ENCODE measurements at places on chromosomes 7 and 10.

DNA sequence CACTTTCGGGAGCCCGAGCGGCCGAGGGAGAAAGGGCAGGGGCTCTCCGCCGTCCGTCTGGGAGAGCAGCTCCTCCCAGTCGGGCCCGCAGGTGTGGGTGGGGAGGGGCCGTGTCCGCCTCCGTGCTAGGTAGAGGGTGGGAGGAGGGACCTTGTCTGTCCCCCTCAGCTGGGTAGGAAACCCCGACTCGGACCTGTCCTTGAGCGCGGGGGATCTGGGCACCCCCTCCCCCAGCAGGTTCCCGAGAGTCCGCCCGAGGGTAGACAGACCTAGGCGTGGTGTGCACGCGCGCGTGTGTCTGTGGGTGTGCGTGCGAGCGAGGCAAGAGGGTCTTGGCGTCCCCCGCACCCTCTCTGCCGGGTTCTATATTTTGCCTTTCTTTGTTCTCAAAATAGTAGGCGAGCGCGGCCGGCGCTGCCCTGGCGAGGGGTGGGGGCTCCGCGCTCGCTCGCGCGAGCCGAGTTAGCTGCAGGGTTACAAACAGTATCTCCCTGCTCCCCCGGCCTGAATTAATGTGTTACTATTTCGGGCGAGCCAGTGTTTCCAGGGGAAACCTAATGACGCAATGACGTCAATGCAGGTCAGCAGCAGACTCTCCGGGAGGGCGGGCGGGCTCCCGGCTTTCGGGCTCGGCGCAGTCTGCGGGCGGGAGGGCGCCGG, 73.9 kb upstream of the LEP start:
- DNase-seq = no peak

DNA sequence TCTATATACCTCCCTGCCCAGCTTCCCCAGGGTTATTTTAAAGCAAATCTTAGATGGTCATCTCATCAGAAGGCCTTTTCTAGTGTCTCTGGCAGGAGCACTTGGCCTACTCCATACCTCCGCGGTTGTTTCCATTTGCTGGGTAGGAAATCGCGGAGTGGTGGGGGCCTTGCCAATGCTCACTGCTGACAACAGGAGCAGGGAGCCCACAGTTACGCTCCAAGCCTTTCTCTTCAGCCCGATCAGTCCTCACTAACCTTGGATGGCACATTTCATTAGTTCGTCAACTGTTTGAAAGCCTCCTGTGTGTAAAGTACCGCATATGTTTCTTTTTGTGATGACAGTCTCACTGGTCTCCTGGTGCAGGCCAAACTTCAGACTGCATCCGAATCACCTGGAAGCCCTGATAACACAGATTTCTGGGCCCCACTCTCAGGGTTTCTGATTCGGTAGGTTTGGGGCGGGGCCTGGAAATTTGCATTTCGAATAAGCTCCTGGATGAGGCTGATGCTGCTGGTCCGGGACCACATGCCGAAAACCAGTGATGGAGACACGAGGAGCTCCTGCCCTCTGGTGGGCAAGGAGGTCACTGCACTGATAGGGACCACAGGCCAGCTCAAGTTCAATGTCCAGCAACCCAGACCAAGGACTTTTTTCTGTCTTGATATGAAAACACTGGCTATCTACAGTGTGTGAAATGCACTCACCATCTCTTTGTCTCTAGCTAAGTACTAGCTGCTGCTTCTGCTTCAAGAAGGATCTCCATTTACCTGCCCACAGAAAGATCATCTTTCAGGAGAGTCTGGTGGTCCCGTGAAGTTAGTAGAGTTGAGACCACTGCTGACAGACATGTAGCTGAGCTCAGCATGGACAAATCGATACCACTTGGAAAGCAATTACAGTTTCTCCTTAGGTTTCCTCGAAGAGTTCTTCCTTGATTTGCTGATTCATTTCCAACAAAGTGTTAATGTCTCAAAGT, 14.0 kb downstream of the LRGUK start:
- peak; percentile 10 for DNase-seq

- DNase-seq = no peak
Observed at GRCh38 chr10:128854963-128855362, 612.1 kb upstream of the MGMT start.

DNA sequence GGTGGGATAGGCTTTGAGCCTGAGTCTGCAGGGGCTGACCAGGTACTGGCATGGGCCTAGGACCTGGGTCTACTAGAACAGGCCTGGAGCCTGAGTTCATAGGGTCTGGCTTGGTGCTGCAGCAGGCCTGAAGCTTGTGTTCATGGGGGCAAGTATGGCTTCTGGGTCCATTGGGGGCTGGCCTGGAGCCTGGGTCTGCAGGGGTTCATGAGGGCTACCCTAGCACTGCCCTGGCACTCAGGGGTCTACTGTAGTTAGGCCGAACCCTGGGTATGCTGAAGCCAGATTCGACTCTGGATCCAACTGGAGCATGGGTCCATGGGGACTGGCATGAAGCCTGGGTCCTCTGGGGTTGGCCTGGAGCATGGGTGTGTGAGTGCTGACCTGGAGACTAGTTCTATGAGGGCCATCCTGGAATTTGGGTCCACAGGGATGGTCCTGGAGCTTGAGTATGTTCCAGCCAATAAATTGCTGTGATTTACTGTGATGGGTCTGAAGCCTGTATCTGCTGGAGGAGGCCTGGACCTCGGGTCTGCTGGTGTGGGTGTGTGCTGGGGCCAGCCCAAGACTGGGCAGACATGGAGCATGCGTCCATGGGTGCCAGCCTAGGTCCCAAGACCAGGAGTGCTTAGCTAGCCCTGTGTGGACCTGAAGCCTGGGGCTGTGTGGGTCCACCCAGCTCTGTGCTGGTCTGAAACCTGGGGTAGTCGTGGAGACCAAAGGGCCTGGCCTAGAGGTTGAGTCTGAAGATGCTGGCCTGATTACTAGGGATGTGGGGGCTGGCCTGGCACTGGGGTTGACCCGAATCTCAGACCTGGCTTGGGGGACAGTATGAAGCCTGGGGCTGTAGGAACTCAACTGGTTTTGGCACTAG, 235.5 kb downstream of the NXPH1 start:
- DNase-seq = no peak

GRCh38 chr7:148290538-148290937, 300.0 kb upstream of the C7orf33 start:
- DNase-seq = no peak

- DNase-seq = no peak
Observed at GRCh38 chr7:36474283-36475010, 84.8 kb downstream of the ANLN start.

DNA sequence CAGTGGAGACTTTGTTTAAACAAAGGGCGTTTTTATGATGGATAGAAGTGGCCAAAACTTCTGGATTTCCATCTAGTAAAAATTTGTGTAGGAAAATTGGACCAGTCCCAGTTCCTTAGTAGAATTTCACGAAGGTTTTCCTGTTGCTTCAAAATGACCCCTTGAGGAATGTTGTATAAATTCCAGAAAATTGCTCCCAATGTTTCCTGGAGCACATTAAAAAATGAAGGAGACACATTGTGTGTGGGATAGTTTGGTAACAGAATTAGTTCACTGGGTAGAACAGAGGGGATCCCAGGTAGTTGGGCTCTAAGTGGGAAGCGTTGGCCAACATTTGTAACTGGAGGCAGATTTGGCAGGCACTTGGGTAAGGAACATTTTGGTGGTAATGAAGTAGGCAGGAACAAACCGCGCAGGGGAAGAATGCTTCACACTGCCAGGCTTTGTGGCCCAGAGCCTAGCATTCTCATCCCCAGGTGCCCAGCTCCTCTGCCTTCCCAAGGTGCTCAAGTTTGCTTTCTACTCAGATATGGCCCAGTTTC, 758.6 kb downstream of the AUTS2 start:
- no peak for DNase-seq

DNA sequence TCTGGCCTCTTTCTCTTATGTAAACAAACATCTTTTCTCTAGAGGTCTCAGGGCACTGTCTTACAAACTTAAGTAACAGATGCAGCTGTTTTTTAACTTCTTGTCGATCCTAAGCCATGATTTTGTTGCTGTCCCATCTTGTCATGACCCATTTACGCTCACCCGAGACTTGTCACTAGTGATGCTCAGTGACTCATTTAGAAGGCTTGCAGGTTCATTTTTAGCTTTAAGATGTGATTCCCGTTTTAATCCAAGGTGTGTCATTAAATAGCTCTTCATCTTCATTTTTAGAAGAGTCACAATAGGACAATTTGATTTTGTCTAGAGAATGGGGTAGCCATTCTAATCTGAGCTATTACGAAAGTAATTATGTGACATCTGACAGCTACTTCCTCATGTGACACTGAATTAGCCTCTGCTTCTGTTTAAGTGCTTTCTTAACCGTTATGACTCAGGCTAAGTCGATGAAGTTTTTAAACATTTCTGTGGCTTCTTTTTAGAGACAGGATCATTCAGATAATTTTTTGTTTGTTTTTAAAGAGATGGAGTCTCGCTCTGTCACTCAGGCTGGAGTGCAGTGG, 42.7 kb downstream of the SPDYE5 start:
- no peak for DNase-seq

DNA sequence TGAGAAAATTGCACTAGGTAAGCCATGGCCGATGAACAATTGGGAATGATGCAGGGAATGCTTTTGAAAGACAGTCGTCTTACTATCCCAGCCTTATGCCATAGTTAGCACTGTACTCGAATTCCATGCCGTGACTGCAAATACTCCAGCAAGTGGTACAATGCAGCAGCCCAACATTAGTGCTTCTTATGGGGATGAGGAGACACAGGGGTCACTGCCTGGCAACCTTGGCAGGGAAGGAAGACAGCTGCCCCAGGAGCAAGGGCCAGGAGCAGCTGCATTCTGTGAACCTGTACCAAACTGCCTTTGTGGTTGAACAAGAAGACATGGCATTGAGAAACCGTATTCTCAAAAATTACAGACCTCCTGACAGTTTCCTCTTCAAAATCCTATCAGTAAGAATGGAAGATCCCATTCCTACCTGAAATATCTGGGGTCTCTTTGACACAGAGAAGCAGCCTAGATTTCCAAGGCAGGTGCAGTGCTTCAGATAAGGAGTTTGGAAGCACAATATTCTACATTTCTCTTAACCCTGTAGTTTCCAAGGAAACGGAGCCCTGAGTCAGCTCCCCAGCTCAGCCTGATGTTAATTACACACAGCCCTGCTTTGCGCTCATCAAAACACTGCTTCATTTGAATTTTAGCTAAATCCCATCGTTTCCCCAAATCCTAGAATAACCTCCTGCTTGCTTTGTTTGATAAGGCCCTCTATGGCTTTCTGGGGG, 49.0 kb upstream of the FRMD4A start:
- no peak for DNase-seq

DNA sequence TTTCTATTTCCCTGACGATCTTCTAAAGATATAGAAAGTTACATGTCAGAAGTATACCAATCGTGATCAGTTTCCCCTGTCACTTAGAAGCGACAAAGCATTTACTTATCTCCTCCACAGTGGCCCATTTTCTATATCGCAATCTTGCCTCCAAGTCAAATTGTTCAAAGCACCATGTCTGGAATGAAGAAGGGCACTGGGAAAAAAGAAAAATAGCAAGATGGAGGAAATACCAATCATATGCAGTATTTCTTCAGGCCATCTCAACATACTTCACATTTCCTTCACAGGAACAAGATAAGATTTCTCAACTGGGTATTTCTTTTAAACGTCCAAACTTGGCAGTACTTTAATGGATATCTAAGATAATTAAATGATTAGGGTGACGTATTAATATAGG, 63.3 kb upstream of the IL6 start:
- DNase-seq = no peak

- no peak for DNase-seq
Observed at GRCh38 chr10:80473692-80474596, 19.8 kb downstream of the TSPAN14 start.

DNA sequence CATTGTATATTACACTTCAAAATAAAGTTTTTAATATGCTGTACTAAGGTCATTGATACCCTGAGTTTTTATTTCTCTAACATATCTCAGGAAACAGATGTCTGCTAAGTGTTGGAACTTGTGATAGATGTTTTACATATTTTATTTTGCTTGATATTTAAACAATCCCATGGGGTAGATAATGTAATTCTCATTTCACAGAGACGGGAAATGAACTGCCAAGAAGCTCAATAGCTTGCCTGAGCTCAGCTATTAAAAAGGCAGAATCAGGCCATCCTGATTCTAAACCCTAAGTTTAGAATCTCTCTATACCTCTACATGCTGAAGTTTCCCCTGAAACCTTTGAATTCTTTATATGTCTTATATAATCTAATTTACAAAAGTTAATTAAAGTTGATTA, 126.3 kb downstream of the LRRC18 start:
- no peak for DNase-seq

GRCh38 chr7:49245062-49245461, 320.7 kb downstream of the CDC14C start:
- no peak for DNase-seq

GRCh38 chr10:106308284-106308683, 856.2 kb downstream of the SORCS1 start:
- DNase-seq = no peak

- no peak for DNase-seq
Observed at GRCh38 chr7:96599288-96599936, 110.2 kb downstream of the SEM1 start.

DNA sequence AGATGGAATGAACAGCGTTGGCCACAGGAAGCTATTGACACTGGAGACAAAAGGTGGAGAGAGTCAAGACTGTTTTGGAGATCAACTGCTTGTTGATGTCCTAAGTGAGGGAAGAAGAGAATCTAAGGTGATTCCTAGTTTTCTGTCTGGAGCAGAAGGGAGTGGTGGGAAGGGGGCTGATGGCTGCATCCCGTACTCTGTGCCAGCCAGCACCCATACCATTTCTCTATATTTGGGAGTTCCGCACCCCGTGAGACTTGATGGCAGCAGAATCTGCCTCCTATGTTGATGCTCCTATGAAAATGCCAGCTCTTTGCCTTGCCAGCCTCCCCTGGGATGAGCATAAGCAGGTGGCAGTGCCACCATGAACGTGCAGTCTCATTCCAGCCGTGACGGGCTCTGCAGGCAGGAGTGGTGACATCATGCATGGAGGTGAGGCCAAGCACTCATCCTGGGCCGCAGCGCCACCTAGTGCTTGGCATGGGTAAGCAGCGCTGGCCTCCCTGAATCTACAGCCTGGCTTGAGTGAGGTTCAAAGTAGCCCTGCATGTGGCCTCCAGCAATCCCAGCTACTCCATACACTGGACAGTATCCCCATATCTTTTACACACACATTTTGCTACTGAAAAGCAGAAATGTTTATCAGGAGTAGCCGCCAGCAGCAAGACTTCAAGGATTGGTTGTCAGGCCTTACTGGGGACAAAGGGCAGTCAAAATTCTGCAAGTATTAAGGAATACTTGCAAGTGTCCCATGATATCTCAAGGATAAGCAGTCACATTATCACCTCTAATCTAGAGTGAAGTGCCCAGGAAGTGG, 43.0 kb downstream of the PODXL start:
- peak; percentile 53 for DNase-seq

Measured in activated naive CD4-positive, alpha-beta T cell (primary cell).